ENCODE measurements at places on chromosomes 2 and 18. TPM values are rescaled to one million over a fixed set of nuclear protein-coding genes. Genes with fewer than 3 reads are reported as not detected.

GRCh38 chr2:59680863-59681262, 872.6 kb downstream of the BCL11A start:
- DNase-seq = no peak

DNA sequence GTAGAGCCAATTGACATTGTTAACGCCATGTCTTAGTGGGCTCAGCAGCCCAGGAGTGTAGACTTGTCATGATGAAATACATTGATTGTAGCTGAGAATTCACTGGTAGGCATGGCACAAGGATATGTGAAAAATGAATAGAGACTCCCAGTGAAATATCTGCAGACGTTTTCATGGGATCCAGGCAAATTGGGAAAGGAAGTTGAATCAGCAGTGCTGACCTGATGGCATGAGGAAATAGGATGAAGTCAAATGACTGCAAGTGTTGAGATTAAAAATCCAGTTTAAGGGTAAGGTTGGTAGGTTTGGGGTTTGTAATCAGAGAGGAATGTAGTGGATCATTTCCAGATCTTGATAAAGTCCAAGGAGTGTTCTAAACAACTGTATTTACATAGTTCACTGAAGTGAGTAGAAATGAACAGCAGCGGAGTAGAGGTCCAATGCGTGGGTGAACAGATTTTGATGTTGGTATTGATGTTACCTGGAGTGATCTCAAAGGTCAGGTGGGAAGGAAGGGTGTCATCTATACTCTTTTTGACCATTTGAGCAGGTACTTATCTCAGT, 24.6 kb downstream of the INSIG2 start:
- DNase-seq = no peak

GRCh38 chr18:4096486-4096885, 358.6 kb downstream of the DLGAP1 start:
- DNase-seq = no peak

The DTNA gene
- 4.8 TPM for total RNA-seq

The CABLES1 gene
- total RNA-seq = 42.2 TPM
